Left renal cortex interstitium (tissue), 4 donors: ENCODE measurements at places on chromosomes 3 and 15. TPM values are rescaled to one million over a fixed set of nuclear protein-coding genes. Genes with fewer than 3 reads are reported as not detected.

The LRRC31 gene
- 0.27 TPM for polyA plus RNA-seq

GRCh38 chr15:62647202-62647842, 395.2 kb upstream of the TPM1 start:
- no peak for DNase-seq

The ZNF502 gene
- 12.0 TPM for polyA plus RNA-seq

GRCh38 chr3:49260806-49261324, 16.2 kb downstream of the C3orf62 start:
- no peak for DNase-seq
